ENCODE measurements at places on chromosomes 6 and 20.

GRCh38 chr6:10382322-10382721 is 32.6 kb downstream of the TFAP2A start:
- DNase-seq, result no peak

GRCh38 chr6:85346196-85346595 is 103.7 kb upstream of the NT5E start:
- no peak for DNase-seq

- DNase-seq, result no peak
Observed at GRCh38 chr6:13303668-13304017, 24.7 kb downstream of the TBC1D7 start.

DNA sequence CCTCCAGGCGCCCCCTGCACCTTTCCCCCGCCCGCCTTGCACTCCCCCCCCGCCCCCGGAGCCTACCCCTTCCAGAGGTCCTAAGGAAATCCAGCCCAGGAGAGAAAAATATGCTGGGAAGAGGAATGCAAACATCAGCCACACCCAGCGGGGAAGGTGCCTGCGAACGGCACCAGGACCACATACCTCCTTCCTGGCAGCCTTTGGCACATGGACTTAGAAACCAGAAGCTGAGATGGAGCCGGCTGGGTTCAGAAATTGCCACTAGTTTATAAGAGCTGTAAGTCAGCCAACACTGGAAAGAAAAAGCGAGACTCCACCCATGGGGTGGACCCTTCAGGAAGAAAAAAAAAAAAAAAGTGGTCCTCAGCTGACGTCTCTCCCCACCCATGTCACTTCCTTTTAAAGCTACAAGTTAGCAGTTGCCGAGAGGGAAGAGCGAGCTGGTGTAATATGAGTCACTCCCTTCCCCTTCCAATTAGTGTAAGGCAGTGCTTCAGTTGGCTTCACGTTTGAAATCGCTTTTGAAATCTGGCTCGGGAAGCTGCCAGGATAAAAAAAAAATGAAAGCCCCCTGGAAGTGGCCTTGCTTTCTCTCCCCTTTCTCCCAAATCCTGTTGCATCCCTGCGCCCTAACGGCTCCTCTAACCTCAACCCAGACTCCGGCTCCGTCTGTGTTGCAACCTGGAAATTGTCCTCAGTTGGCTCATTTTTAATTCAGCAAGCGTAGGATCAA is at the start of gene AGPAT4:
Gene AGPAT4 (minus strand): TSS at position 310 of the 736 bp plus-strand sequence. CDS start 41,848 bp downstream, outside the sequence.
- peak; percentile 83 for DNase-seq

- DNase-seq, result no peak
Observed at GRCh38 chr20:24488800-24489175, 19.4 kb downstream of the SYNDIG1 start.

- no peak for DNase-seq
Observed at GRCh38 chr20:57990396-57990987, 238.0 kb downstream of the ANKRD60 start.

- DNase-seq, result no peak
Observed at GRCh38 chr6:149235130-149235561, 82.4 kb upstream of the TAB2 start.

DNA sequence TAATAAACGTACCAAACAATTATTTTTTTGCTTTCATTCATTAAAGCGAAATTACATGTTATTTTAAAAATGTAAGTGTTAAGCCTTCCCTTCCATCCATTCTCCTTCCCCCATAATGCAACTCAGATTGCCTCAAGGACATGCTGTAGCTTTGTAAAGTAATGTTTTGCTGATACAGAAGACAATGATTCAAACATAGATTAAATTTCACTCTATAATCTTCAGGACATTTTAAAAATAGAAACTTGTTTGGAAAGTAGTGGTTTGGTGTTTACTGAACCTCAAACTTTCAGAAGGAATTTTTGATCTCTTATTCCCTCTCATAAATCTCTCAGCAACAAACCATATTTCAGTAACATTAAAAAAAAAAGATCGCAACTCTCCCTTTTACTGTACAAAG is 350.9 kb upstream of the HSF2 start:
- DNase-seq, result no peak

GRCh38 chr6:14075095-14075503 is 42.5 kb upstream of the CD83 start:
- DNase-seq, result no peak

GRCh38 chr6:163180874-163181541 is 233.5 kb upstream of the QKI start:
- no peak for DNase-seq

- DNase-seq, result no peak
Observed at GRCh38 chr6:28254121-28254519, 2.1 kb upstream of the ZKSCAN4 start.

DNA sequence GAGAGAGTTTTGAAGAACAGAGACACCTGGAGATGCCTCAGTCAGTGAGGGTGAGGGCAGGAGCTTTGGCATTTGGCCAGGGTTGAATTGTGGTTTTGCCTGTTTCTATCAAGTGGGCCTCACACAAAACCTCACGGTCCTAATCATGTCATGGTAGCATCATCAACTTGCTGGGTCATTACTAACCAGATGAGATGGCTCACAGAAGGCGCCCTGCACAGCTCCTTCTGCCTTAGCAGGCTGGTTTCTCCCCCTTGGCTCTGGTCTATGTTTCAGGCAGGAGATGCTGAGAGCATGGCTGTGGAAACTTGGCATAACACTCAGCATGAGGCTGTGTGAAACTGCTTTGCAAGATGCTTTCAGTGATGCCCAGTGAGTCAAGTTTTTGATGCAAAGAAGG is 99.3 kb downstream of the LRRC1 start:
- DNase-seq, result no peak

- peak; percentile 23 for DNase-seq
Observed at GRCh38 chr6:33192671-33193602, 670 bp upstream of the COL11A2 start.

- no peak for DNase-seq
Observed at GRCh38 chr6:27834879-27835549, 77.2 kb downstream of the OR2B2 start.

DNA sequence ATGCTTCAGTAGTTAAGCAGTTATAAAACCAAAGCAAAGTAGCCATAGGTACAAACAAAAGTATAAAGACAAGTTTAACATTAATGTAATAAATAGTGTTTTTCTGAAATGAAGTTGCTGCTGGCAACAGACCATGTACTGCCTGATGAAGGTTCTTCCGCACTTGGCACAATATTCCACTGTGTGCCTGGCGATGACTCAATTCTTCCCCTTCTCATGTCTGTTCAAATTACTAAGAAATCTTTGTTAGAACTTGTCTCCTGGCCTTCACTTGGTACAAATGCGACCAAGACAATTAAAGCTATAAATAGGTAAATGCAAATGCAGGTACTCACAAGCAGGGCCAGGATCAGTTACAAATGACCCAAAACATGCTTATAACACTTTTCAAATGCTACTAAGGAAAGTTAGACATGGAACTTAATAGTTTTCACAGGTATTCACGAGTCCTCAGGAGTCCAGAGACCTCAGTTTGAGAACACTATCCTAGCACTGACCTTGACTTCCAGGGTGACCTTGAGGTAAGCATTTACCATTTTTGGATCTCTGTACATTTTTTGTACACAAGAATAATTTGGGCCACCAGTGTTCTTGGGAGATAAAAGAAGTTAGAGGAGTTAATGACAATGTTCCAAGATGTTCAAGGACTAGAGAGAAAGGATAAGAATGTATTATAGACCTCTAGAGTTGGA is 8.1 kb upstream of the DDR1 start:
- DNase-seq, result no peak

DNA sequence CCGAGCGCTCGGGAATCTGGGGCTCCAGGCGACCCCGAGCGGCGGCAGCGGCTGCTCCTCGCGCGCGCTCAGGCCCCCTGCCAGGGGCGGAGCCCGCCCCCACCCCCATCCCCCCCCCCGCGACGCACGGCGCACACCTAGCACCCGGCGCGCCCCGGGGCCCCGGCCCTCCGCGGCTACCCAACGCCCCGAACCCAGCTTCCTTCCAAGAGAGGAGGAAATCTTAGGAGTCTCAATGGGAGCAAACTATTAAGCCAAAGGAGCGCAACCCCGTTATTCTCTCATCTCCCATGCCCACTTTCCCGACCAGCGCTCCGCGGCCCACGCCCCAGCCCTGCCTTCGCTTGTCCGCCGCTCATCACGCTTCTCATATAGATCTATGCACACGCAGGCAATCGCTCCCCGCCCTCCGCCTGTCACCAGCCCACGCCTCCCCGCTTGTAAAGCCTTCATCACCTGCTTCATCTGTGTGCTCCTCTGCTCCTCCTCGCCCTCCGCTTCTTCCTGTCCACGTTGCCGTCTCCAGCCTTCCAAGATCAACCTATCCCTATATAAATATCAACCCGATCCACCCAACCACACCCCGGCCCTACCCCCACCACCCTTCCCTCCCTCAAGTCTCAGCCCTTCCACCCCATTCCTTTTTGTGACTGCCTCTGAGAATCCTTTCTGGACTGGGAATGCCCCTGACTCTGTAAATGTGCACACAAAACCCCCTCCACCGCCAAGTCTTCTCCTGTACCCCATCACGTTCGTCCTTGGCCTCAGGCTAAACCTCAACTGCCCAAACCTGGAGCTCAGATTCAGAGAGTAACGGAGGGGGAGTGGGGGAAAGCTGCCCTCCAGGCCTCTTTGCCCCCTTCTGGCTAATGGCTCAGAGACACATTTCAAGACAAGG is at the start of gene DLK2:
Gene DLK2 (minus strand): TSS at position 18 of the 898 bp plus-strand sequence. CDS start 723 bp downstream, outside the sequence.
- peak; percentile 46 for DNase-seq

GRCh38 chr6:26221186-26221585 is 134.0 kb downstream of the HFE start:
- DNase-seq, result no peak

GRCh38 chr6:96276305-96276704 is 245.3 kb upstream of the UFL1 start:
- DNase-seq, result no peak

GRCh38 chr6:165321150-165321549 is 11.7 kb upstream of the C6orf118 start:
- no peak for DNase-seq

Measured in stimulated activated naive CD4-positive, alpha-beta T cell (primary cell).